ENCODE measurements at places on chromosomes 11 and 22.
A peak's percentile ranks its signal among the peaks of the same experiment; 100 is the strongest.

- no peak for DNase-seq
Observed at GRCh38 chr11:46697303-46697702, 3.1 kb downstream of the ARHGAP1 start.

GRCh38 chr11:129440028-129440713, 64.5 kb downstream of the BARX2 start:
- peak; percentile 52 for DNase-seq

- DNase-seq = peak; percentile 83
Observed at GRCh38 chr22:22877523-22878210, 9.9 kb upstream of the IGLL5 start.

DNA sequence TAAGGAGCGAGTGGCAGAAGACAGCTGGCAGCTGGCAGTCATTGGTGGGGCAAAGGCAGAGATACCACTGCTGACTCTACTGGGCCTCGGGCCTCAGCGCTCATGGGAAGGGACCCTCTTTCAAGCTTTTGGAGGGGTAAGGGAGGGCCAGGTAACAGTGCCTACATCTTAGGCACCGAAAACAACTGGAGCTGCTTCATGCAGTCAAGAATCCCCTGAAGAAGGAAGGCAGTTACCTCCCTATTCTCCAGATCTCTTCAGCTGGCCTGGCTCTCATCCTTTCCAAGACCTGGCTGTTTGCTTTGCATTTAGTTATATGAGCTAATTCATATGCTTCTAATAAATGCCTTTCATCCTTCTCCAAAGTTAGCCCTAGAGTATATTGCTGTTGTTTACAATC, 15.8 kb upstream of the ZNF74 start:
- no peak for DNase-seq

- DNase-seq = no peak
Observed at GRCh38 chr11:2315395-2316168, 13.8 kb downstream of the TSPAN32 start.

DNA sequence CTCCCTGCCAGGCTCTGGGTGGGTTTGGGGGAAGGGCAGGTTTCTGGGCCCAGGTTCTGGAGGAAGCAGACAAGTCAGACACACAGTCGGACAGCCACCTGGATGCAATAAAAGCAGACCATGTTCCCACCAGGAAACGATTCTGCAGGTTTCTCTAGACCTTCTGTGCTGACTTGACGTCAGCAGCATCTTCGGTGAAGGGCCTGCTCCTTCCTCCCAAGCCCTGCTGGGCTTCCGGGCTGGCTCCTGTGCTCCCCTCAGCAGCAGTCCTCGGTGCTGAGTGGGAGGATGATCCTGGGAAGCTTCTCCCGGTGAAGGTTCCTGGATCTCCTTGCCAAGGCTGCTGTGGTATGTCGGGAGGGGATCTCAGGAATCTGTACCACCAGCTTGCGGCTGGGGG, 240.0 kb downstream of the GRIK4 start:
- no peak for DNase-seq

- no peak for DNase-seq
Observed at GRCh38 chr22:37522482-37522881, 3.3 kb upstream of the CARD10 start.

GRCh38 chr11:10322401-10322800, 17.5 kb downstream of the ADM start:
- no peak for DNase-seq

DNA sequence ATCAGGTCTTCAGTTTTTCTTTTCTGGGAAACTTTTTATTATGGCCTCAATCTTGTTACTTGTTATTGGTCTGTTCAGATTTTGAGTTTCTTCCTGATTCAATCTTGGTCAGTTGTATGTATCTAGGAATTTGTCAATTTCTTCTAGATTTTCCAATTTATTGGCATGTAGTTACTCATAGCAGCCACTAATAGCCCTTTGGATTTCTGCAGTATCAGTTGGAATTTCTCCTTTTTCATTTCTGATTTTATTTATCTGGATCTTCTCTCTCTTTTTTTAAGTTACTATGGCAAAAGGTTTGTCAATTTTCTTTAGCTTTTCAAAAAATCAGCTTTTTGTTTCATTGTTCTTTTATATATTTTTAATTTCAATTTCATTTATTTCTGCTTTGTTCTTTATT, 419.6 kb upstream of the KIRREL3 start:
- DNase-seq = no peak

DNA sequence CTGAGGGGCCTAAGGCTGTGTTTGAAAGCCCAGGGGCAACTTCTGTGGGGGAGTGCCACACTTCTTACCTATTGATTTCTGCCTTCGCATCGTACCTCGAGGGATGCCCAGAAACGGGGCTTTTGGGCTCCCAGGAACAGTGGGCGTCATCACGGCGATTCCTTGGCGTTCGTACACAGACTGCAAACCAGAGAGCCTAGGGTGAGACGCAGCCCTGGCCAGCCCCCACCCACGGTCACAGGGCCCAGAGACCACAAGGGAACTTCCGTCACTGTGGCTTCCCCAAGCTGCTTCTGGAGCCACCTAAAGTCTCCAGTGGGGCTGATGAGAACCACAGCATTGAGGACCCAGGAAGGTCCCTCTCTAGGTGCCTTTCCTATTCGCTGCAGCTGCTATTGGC, 91.9 kb downstream of the CTTN start:
- no peak for DNase-seq

- DNase-seq = peak; percentile 12
Observed at GRCh38 chr22:31398231-31398630, 1.2 kb upstream of the DRG1 start.

DNA sequence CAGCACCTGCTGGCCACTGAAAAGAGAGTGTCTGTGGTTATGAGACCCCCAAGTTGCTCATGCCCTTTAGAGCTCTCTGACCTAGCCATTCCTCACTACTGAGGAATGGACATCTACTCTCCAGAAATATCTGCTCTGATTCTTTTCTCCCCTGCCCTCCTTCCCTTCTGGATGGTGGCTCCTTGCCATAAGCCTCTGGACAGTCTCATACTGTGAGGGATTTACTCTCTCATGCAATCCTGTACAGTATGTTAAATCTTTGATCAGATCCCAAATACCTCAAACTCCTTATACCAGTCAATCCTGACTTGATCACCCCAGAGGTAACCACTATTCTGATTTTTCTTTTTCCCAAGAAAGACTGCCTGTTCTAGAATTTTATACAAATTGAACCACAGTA, 80.7 kb downstream of the ARHGAP20 start:
- DNase-seq = no peak

- no peak for DNase-seq
Observed at GRCh38 chr11:96338910-96339705, 3.9 kb downstream of the MAML2 start.

Measured in nephron progenitor cell (in vitro differentiated cells).